ENCODE measurements at places on chromosomes 5 and 9.

DNA sequence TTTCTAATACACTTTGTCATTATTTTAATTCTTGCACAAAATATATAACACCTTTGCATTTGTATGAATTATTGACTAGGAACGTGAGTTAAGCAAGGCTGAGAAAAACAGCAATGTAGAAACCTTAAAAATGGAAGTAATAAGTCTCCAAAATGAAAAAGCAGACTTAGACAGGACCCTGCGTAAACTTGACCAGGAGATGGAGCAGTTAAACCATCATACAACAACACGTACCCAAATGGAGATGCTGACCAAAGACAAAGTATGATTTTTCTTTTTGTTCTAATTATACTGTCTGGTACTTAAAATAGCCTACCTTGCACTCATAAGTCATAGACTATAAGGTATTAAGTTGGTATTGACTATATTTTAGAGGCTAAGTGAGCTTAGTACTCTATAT lies 34.4 kb downstream of the RAD50 start:
- DNase-seq = peak; percentile 34

GRCh38 chr5:170545811-170546210 lies 42.0 kb downstream of the KCNIP1 start:
- no peak for DNase-seq

GRCh38 chr5:154410786-154411185 lies 35.0 kb upstream of the SAP30L start:
- no peak for DNase-seq

GRCh38 chr5:139369181-139369580 lies 13.9 kb downstream of the SLC23A1 start:
- DNase-seq = no peak

DNA sequence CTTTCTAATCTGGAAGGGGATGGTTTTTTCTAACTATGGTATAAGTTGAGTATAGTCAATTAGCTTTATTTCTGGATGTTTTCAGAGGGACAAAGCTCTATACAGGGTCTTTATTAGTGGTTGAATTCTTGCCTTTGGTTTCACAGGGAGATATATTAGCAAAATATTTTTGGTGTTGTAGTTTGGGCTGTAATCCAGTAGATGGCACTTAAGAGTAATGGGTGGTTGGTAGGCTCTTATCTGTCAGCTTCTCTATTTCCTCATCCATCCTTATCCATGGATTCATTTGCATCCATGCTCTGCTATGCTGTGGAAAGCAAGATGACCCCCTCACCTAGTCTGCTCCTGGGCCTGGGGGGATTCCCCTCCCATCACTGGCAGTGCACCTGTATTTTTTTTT lies 363.6 kb upstream of the CYLC2 start:
- DNase-seq = peak; percentile 40

- peak; percentile 74 for DNase-seq
Measured at GRCh38 chr9:1005043-1005667, 28.7 kb downstream of the DMRT3 start.

DNA sequence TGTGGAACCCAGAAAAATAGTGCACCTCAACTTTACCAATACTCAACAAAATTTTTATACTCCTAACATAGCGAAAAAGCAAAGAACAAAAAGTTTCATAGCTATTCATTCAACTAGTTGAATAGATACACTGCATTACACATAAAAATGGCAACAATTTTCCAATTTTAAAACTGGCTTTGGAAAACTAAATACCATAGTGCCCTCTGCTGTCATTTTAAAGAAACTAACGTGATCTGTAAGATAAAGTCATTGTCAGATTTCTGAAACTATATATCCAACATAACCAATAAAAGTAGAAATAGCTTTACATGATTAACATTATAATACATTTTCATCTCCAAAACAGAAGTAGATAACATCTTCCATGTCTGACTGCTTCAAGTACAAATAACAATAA lies 31.6 kb downstream of the DTWD2 start:
- DNase-seq = peak; percentile 82

- no peak for DNase-seq
Measured at GRCh38 chr5:168408561-168409305, 77.5 kb upstream of the RARS1 start.

GRCh38 chr9:136328622-136329041 lies 1.3 kb downstream of the GPSM1 start:
- peak; percentile 36 for DNase-seq

Data from hematopoietic multipotent progenitor cell treated with erythropoietin and hydrocortisone succinate and interleukin-3 and kit ligand, for 6 days (in vitro differentiated cells).